Iris pigment epithelial cell (primary cell): ENCODE measurements at places on chromosomes 11 and 22.
A peak's percentile ranks its signal among the peaks of the same experiment; 100 is the strongest.

DNA sequence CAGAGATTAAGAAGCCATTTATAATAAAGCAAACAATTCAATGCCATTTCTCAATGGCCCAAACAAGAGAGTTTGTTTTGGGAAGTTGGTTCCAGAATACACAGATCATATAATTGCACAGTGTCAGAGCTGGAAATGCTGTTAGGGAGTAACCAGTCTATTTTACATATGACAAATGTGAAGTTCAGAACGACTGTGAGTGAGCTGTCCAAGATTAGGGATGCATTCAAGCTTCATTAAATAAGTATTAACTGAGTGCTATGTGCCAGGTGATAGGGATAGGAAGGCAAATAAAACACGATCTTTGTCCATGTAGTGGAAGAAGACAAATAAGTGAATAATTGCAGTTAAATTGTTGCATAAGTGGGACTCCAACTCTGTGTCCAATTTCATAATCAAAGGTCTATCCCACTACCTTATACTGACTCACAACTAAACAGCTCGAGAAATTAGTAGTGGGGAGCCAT is 33.1 kb upstream of the PICALM start:
- DNase-seq = peak; percentile 18

- no peak for DNase-seq
These were observed 6.7 kb upstream of the CYTH4 start for GRCh38 chr22:37275622-37276021.

DNA sequence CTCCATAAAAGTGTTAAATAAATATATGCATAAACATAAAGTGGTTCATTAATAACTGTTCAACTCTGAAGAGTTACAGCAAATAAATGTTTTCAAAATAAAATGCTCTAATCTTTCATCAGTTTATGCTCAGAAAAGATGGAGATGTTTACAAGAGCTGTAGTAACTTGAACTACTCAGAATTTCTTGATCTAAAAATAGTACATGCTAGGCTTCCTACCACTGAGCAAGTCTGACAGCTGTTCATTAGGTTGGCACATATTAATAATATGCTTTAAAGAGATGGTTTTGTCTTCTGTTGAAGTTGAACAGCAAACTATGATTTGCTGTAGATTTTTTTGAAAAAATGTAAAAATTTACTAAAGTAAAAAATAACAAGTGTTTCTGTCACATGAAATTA is 10.8 kb upstream of the SLN start:
- no peak for DNase-seq

GRCh38 chr22:32788904-32789624 is 12.4 kb upstream of the TIMP3 start:
- peak; percentile 43 for DNase-seq

DNA sequence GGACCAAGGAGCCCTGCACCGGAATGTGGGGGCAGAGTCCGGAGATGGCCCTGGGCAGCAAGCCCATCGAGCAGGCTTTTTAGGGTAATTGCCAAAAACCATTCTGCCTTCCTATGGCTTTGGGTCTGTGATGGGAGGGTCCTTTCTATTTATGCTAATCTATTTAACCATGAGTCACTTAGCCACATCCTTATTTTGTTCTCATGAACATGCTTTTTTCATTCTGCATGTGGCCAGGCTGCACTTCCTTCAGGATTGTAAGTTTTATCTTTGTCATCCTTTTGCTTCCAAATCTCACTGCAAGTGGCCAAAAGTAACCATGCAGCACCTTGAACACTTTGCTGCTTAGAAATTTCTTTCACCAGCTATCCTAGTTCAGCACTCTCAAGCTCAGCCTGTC is 88.3 kb downstream of the EFCAB6 start:
- no peak for DNase-seq

- DNase-seq = no peak
These were observed 143.5 kb upstream of the B3GAT1 start for GRCh38 chr11:134555510-134555909.

DNA sequence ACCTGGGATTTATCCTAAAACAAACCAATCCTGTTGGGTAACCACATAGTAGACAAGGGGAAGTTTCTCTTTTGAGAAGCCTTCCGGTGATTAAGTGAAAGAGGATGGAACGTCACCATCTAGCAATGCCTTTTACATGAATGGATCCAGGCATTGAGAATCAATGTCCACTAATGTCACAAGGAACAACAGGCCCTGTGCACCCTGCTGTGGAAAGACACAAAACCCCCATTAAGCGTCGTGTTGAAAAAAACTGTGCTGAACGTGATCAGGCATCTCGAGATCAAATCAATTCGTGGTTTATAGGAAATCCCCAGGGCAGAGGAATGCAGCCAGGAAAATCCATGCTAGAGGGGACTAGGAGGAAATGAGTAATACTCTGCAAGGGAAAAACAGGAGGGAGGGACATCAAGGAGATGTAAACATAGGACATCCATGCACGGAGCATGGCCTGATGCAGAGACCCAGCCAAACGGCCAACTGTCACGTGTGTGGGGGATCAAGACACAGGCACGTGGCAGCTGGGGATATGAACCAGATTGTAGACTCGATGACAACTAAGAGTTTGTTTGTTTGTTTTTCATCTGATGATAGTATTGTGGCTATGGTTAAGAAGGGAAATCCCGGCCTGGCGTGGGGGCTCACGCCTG is 38.6 kb upstream of the CARS1 start:
- DNase-seq = peak; percentile 84

GRCh38 chr11:33376331-33377310 is 119.4 kb downstream of the HIPK3 start:
- DNase-seq = peak; percentile 30

- no peak for DNase-seq
These were observed 101.9 kb downstream of the GGTLC2 start for GRCh38 chr22:22746061-22746962.

GRCh38 chr11:73528483-73529203 is 69.3 kb downstream of the FAM168A start:
- DNase-seq = peak; percentile 21

GRCh38 chr11:91859666-91860065 is 365.0 kb upstream of the FAT3 start:
- no peak for DNase-seq

DNA sequence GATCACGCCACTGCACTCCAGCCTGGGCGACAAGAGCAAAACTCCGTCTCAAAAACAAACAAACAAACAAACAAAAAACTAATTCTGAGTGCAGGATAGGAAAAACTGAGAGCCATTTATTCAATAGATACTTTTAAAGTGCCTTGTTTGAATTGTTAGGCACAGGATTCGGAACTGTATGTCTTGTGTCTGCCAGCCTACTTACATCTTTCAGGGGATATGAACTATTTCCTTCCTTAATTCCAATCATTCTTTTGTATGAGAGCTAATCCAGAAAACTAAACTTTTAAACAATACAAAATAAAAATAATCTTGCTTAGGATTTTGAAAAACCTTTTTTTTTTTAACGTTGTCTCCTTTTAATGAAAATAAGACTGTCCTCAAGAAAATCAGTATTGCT is 12.6 kb downstream of the UVRAG start:
- no peak for DNase-seq

DNA sequence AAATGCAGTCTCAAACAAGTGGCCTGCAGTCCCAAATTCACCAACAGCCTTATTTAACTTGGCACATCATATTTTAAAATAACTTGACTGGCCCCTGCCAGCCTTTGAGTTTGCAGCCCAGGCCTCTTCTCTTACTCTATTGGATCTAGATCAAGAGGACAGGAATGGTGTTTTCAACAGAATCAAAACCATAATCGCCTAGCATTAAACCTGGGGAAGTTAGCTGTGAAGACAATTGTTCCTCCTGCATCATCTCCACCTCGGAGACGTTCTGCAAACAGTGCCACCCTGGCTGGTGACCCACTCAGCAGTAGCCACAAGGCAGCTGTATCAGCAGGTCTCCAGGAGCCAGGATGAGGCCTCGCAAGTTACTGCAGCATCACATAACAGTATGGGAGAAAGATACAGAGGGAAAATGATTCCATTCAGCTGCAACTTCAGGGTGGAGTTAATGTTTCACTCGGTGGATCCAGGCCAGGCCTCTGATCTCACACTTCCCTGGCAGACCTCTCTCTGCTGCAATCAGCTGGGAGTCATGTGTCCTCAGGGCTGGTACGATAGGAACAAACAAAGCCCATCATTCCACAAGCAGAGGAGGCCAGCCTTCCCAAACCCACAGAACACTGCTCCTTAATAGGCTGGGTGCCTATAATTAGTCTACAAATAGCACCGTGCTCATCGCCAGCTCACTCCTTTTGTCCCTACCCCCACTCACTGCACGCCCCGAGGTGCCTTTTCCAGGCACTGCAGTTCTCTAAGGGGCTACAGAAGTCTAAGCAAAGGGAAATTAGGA is 18.6 kb upstream of the SCN2B start:
- peak; percentile 76 for DNase-seq

DNA sequence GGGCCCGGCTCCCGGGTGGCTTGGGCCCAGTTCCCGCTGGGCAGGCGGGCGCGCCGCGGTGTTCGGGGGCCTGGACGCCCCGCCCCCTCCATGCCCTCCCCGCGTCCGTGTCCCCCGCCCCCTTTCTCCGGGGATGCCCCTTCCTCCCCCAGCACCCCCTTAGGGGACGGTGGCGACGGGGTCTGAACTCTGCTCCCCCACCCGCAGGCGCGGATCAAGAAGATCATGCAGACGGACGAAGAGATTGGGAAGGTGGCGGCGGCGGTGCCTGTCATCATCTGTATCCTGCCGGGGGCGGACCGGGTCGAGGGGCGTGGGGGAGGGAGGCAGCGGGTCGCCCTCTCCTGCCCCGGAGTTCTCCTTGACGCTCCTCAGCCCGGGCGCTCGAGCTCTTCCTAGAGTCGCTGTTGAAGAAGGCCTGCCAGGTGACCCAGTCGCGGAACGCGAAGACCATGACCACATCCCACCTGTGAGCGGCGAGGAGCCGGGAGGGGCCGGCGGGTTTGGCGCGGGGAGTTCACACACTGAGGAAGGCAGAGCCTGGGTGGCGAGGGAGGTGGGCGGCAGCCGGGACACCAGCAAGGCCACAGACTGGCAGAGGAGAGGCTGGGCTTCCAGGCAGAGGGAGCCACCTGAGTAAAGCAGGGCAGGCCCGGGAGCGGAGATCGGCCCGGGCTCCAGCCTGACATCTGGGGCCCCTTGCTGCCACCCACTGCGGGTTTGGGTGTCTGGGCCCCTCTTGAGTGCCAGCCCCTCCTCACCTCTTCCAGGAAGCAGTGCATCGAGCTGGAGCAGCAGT is 546 bp downstream of the DRAP1 start:
- DNase-seq = no peak

- no peak for DNase-seq
These were observed 29.8 kb downstream of the NECTIN1 start for GRCh38 chr11:119699227-119699626.

GRCh38 chr11:129190087-129190486 is 2.0 kb downstream of the ARHGAP32 start:
- DNase-seq = peak; percentile 41

GRCh38 chr11:111573821-111574249 is 28.4 kb upstream of the SIK2 start:
- DNase-seq = no peak
